ENCODE measurements at places on chromosomes 2 and 18.

DNA sequence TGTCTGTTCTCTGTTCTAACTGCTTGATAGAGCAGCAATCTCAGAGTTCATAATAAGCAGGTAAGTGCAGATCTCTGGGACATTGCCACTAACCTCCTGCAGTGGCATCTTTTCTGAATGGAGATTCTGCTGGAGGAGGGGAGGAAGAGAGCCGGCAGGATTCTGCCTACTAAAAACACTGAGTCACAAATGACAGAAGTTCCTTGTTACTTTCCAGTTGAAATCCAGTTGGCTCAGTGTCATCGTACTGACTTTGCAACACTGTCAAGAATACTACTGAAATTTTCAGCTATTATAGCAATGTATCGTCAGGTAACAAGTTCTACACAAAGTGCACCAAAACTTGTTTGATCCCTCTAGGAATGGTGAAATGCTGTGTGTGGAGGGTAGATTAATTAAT lies 79.6 kb upstream of the ST6GAL2 start:
- DNase-seq, result no peak

GRCh38 chr2:224428787-224429440 lies 27.0 kb upstream of the FAM124B start:
- no peak for DNase-seq

DNA sequence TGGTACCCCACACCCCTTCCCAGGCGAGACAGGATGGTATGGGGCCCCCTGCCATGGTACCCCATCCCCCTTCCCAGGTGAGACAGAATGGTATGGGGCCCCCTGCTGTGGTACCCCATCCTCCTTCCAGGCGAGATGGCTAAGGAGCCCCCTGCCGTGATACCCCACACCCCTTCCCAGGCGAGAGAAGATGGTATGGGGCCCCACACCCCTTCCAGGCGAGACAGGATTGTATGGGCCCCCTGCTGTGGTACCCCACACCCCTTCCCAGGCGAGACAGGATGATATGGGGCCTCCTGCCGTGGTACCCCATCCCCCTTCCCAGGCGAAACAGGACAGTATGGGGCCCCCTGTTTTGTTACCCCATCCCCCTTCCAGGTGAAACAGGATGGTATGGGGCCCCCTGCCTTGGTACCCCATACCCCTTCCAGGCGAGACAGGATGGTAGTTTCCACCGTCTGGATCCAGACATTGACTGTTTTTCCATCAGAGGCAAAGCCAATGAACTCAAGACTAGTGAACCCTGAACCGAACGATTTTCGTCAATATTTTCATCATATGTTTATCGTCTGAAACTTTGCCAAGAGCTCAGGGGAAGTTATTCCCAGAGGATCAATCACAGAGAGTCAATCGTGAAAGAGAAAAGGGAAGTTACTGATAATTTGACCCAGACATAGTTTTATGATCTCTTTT lies 75.0 kb downstream of the MYCN start:
- DNase-seq, result no peak

DNA sequence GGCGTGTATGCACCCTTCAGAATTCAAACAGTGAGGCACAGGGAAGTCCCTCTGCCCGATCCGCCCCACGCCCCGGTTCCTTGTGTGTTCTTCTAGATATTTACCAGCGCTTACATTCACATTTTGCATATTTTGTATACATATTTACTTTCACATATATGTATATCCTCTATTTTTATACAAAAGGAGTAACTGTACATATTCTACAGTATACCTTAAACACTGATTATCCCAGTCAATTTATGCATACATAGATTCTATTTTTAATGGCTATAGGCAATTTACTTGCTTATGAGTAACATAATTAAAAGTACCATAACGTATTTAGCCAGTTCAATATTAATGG lies 307 bp upstream of the DUSP11 start:
- DNase-seq, result no peak

GRCh38 chr2:101496279-101496678 lies 21.4 kb upstream of the RFX8 start:
- no peak for DNase-seq

DNA sequence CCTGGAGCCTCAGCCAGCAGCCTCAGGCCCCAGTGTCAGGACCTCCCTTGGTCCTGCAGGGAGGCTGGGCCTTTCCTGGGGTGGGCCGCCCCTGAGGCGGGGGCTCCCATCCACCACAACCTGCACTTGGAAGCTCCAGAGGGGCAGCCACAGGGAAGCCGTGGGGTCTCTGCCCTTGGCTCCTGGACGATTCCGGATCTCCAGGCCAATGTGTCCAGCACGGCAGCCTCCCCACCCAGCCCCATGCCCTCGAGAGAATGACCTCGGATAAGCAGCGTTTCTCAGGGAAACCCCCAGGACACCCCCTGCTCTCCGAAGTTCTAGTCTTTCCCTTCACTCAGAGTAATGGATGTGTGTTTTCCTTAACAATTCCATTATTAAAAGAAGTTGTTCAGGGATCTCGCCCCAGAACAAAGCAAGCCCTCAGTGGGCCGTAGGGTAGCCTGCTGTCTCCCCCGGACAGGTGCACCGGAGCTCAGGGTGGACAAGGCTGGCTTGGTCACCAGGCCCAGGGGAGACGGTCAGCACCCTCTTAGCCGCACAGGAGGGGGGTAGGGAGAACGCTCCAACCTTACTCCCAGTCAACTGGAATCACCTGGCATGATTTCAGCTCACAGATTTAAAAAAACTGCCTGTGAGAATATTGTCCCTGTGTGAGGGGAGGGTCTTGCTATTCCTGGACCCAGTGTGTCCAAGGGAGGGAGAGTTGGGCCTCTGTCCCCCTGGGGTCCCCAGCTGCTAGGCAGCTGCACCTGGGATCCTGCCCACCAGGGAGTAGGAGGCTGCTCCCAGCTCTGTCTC lies 72.2 kb upstream of the OTOS start:
- DNase-seq, result peak; percentile 14

DNA sequence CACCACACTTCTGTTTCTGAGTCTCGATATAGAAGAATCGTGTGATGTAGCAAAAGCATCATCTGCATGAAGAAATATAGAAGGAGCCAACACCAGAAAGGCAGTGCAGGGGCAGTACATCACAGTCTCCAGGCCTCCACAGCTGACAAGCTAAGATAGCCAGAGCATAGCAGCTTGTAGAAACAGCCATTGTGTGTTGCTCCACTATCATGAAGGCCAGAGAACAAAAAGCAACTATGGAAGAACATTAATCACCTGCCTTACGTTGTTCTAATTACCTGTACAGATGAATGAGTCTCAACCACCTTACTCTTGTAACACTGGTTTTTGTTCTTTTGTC lies 129.0 kb downstream of the RND3 start:
- no peak for DNase-seq

DNA sequence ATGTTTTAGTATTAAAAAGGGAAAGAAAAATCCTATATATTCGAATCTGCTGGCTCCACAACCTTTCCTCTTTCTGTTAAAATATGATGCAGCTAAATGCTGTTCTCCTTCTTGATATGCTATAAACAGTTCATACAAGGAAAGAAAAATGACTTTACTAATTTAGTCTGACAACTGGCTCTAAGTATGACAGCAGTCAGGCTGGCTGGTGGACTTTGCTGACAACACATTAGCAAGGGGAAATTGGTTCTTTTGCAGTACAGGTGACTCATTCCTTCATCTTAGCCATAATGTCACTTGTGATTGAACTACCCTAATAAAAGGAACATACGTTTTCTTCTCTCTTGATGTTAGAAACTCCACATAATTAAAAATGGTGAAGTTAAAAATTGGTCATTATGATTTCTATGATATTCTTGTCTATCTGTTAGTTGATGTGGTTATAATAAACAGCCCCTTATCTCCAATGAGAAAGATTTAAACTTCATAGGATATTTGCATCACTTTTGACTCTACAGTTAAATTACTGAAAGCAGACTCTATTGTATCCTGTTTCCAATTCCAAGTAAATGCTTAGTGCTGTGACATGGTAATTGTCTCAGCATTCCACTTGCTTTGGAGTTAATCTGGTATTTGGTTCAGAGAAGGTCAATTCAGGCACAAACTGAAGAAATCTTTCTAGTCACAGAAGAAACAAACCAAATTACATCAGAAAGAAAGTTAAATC lies 315.3 kb upstream of the GULP1 start:
- DNase-seq, result no peak

- DNase-seq, result no peak
Measured at GRCh38 chr18:245282-245847, 22.5 kb downstream of the THOC1 start.

GRCh38 chr2:86782748-86783147 lies 8.0 kb downstream of the CD8A start:
- no peak for DNase-seq

- DNase-seq, result no peak
Measured at GRCh38 chr18:76515576-76515975, 20.5 kb upstream of the ZNF516 start.

DNA sequence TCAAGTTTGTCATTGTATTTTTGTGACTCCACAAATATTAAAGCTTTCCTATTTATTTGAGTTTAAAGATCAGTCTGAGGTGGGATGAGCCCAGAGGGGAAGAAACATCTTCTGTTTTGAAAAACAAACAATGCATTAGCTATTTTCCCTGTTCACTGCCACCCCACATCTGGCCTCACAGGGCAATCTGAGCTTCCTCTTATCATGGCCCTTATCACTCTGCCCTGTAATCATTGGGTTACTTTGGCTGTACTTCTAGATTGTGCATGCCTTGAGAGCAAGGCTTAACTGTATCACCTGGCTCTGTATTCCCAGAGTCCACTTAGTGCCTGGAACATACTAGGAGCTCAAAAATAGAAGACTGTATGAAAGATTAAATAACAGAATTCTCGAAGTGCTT lies 241.6 kb upstream of the NT5C1B start:
- DNase-seq, result no peak

DNA sequence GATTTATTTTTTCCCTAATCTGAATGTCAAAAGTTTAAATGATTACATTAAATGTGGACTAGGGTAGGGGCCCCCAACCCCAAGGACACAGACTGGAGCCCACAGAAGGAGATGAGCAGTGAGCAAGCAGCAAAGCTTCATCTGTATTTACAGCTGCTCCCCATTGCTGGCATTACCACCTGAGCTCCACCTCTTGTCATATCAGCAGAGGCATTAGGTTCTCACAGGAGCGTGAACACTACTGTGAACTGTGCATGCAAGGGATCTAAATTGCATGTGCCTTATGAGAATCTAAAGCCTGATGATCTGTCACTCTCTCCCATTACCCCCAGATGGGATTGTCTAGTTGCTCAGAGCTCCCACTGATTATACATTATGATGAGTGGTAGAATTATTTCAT lies 3.8 kb downstream of the MOB1A start:
- DNase-seq, result no peak

GRCh38 chr2:21422050-21422449 lies 298.3 kb downstream of the TDRD15 start:
- peak; percentile 68 for DNase-seq

- DNase-seq, result peak; percentile 57
Measured at GRCh38 chr18:59681521-59682004, 15.7 kb downstream of the CCBE1 start.

DNA sequence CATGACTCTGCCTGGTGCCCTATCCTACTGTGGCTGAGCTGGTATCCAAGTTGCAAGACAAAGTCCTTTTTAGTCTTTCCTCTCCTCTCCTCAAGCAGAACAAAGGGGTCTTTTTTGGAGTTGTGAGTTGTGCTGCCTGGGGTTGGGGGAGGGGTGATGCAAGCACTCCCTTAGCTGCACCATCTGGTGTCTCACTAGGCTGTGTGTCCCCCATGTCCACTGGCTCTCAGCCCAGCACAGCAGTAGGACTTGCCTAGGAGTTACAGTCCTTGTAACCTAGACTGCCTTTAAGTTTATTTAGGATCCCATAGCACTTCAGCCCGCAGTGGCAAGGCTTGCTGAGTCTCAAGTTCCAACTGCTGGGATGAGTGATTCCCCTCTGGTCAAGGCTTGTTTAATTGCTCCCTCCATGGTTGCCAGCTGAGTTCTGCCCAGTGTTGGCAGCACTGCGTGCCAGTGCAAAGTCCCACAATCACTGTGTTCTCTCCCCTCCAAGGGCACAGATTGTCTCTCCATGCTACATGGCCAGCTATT lies 13.2 kb upstream of the ILKAP start:
- DNase-seq, result no peak

- no peak for DNase-seq
Measured at GRCh38 chr2:233131936-233132720, 72.0 kb downstream of the INPP5D start.

DNA sequence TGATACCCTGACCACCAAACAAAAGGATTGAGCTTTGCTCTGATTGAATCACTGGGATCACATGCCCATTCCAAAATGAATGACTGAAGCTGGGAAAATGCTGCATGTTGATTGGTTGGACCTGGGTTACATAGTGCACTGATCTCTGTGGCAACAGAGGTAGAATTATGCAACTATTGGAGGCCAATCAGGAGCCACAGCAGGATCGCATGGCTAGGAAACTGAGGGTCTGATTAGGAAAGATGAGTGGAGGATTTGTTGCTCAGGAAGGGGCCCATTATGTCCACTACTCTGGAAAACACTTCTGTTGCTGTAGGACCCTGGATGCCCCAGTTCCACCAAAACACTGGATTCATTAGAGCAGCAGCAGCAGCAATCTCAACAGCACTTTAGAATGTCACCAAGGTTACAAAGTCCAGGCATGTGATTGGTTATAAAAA lies 25.9 kb upstream of the SGPP2 start:
- no peak for DNase-seq

GRCh38 chr2:54975598-54976492 lies 74.4 kb downstream of the RTN4 start:
- no peak for DNase-seq

- DNase-seq, result no peak
Measured at GRCh38 chr18:57664568-57665165, 43.0 kb upstream of the NARS1 start.

- DNase-seq, result no peak
Measured at GRCh38 chr18:3059272-3059671, 46.3 kb upstream of the LPIN2 start.

GRCh38 chr2:86225581-86225980 lies 26.3 kb downstream of the MRPL35 start:
- no peak for DNase-seq

DNA sequence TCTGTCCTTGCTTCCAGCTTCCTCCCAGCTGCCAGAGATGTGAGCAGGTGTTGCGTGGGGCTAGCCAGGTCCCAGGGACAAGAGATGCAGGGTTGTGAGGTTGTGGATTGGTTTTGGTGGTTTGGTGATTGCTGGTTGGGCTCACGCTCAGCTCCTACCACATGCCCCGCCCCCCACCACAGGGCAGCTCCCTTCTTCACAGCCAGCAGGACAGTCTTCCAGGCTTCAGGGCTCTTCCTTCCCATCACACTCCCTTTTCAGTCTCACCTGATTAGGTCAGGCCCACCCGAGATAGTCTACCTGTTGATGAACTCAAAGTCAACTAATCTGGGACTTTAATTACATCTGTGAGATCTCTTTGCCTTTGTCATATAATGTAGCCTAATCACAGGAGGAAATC lies 52.0 kb upstream of the GLI2 start:
- no peak for DNase-seq

- DNase-seq, result no peak
Measured at GRCh38 chr2:228747483-228747882, 523.6 kb downstream of the PID1 start.

GRCh38 chr2:157692768-157693167 lies 64.1 kb upstream of the ACVR1C start:
- no peak for DNase-seq

- DNase-seq, result no peak
Measured at GRCh38 chr2:238551091-238551490, 124.4 kb downstream of the ASB1 start.
